ENCODE measurements at places on chromosomes 13 and 19.
A peak's percentile ranks its signal among the peaks of the same experiment; 100 is the strongest.

GRCh38 chr13:77537289-77537919, 1.9 kb downstream of the SCEL start:
- DNase-seq, result no peak

DNA sequence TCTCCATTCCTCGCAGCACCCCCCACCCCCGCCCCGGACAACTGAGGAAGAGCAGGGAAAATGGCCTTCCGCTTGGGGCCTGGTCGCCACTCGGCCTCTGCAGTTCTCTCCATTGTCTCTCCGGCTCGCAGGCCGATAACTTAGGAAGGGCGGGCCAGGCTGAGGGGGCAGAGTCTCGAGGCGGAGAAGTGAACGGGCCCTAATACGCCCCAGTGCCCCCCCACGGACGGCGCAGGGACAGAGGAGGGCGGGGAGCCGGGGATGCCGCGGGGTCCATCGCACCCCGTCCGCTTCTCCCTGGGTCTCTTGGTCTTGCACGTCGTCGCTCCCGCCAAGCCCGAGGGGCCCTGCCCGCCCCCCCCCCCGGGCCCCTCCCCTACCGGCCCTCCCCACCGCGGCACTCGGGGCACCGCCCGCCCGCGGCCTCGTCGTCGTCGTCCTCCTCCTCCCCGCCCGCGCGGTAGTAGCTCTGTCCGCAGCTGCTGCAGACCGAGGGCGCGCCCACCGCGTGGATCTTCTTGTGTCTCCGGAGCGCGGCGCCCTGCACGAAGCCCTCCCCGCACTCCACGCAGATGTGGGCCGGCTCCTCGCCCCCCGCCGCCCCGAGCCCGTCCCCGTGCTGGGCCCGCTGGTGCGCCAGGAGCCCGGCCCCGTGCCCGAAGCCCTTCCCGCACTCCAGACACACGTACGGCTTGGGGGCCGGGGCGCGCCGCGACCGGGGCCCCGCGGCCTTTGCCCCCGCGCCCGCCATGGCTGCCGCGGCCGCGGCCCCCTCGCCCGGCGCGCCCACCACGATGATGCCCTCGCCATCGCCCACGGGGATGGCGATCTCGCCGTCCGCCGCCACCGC, 33.2 kb downstream of the ZNF787 start:
- no peak for DNase-seq

DNA sequence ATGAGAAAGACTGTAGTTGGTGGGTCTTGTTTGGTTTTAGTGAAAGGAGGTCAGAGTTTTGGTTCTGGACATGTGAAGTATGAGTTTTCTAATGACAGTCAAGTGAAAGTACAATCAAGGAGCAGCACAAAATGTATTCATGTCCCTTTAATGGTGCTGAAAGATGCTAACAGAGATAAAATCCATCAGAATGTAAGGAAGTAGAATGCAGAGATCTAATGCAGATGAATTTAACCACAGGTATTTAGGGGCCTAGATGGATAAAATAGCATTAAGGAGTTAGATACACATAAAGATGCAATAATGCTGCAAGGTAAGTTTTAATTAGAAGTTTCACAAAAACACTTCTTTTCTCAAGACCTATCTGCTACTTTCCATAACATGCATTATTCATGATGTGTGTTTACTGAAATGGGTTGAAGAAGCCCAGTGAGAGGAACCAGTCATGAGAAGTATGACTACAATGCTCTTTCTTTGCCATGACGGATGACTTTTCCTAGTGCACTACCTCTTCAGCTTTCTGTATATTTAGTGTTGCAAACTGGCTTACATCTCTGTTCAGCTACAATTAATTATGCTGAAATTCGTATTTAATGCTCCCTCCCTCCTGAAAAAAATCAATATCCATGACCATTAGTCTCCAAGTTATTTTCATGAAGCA, 222.9 kb upstream of the HTR2A start:
- DNase-seq, result no peak

DNA sequence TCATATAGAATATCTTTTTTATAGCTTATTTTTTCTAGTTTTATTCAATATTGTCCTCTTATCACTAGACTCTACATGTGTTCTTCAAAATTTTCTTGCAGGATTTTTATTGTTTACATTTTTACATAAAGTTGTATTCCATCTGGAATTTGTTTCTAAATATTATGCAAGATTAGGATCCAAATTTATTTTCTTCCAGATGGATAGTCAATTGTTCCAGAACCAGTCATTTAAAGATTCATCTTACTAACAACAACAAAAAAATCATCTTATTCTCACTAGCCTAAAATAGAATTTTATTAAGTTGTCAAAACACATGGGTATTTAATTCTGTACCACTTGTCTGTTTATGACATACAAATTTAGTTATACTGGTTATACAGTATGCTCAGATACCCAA, 390.4 kb upstream of the GPC6 start:
- DNase-seq, result no peak

- peak; percentile 82 for DNase-seq
Measured at GRCh38 chr19:21474671-21475181, 30.7 kb upstream of the ZNF429 start.

- DNase-seq, result no peak
Measured at GRCh38 chr13:108980237-108980636, 350.8 kb downstream of the MYO16 start.

DNA sequence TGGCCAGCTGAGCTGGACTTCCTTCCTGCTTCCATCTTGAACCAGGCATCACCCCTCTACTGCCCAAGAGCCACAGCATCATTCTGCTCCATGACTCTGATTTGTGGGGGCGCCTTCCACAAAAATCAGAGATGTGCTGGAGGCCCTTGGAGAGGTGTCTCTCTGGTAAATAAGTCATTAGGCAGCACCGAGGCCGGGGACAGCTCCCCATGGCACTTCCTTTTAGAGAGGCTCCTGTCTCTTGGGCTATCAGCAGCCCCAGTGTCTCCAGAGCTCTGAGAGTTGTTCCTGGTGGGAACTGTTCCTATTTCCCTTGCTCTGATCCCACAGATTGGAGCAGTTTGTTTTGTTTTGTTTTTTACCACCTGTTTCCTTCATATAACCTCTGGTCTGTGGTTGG, 19.9 kb downstream of the NWD1 start:
- no peak for DNase-seq

DNA sequence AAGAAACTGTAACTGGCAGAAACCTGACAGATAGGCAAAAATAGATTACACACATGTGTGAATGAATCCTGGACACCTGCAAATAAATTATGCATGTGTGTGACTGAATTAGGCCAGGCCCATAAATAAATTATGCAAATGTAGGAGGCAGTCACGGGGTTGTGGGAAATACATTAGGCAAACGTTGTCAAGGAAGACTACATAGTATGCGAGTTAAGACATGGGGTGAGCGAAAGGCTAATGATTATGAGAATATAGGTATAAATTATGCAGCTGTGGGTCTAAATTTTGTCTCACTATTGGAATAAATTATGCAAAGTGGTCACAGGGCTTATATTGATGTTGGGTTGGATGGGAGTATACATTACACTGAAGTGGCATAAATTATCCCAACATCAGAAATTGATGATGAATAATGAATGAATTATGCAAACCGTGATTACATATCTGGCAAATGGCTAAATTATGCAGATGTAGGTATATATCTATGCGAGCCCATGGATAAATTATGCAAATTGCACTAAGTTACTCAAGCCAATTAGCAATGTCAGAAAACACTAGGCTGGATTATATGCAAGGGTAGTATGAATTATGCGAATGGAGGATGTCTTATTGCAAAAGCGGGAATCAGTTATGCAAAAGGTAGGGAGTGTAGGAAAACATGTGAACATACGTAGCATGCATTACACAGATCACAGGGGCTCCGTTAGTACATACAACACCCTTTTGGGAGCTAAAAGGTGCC, 6.8 kb downstream of the SLC8A2 start:
- DNase-seq, result no peak

- DNase-seq, result no peak
Measured at GRCh38 chr13:93625536-93625935, 398.9 kb downstream of the GPC6 start.

- no peak for DNase-seq
Measured at GRCh38 chr13:100597253-100597652, 8.7 kb upstream of the GGACT start.

DNA sequence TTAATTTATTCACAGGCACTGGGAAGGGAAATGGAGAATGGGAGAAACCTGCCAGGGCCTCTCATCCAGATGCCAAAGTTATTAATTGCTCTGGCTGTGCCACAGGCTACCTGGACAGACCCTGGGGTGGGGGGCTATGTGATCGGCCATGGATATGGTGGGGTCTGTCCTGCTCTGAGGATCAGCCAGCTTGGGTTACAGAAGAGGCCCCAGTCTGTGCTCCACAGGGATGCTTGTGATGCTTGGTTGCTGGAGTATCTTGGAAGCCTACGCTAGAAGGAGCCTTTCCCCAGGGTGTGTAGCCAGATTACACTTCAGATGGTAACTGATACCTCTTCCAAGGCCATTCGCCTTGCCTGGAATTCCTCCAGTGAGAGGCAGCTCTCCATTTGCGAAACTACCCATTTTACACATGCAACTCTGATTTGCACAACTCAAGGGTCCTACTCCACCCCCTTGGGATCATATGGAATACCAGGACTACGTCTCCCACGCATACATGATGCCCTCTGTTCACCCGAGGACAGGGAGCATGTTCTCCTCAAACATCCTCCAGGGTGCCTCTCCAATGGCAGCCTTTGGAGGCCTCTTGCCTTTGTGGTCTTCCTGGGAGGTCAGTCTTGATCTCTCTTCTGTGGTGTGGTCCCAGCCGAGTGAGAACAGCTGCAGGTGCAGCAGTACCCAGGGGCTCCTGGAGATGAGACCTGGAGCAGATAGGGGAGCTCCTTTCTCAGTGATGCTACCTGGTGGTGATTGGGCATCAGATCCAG, 186.6 kb upstream of the TSHZ3 start:
- no peak for DNase-seq

DNA sequence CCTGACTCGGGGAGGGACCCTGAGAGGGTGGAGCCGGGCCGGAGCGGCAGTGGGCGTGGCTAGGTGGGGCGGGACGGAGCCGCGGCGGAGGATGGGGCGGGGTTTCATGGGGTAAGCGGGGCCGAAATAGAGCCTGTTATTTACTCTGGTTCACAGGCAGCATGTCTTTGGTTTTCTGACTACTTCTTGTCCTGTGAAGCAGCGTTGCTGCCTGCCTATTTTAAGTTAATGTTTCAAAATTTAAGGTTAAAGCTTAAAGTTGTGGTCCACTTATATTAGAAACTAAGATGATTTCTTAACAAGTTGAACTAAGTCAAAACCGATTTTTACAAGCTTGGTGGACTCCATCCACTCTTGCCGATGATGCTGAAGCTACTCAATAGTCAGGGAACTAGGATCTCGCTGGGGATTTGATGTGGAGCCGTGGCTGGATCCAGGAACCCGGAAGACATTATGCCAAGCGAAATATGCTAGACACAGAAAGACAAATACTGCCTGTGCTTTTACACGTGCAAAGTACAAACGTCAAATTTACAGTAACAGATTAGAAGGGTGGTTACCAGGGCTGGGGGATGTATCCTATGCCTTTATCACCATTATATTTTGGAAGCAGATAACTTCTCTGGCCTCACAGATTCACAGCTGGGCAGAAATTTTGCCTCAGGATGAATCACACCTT, 433 bp upstream of the ZNF616 start:
- DNase-seq, result peak; percentile 16

GRCh38 chr13:105316731-105317130, 1218.7 kb downstream of the EFNB2 start:
- no peak for DNase-seq

- no peak for DNase-seq
Measured at GRCh38 chr13:20989656-20990321, 71.6 kb downstream of the LATS2 start.

DNA sequence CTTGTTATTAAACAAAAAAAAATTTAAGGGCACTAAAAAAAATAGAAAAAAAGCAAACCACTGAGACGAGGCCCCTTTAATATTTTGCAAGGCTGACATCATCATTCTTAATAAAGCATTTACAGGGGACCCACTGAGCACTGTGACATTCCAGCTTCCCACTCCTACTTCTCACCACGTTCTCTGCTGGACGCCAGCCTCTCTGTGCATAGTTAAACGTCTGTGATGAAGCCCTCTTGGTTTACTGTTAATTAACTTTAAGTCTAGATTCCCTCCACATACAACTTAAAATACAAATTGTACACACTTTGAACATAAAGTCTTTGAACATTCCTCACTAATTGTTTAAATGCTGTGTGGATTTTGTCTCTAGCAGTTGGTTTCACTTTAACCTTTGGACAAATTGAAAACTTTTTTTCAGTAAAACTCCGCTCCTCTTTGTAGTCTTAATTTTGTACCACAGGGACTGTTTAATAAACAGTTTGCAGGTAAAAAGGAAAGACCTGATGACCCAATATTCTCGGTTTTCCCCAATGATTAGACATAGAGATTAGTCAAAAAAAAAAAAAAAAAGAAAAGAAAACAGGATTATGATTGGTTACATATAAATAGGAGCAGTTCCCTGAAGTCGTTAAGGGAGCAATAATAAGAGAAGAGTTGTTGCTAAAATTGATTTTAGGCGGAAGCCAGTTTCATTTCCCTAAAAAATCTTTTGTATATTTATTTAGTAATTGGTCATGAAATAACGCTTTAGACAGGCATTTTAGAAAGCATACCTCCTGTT, 219.8 kb downstream of the MZT1 start:
- DNase-seq, result no peak

DNA sequence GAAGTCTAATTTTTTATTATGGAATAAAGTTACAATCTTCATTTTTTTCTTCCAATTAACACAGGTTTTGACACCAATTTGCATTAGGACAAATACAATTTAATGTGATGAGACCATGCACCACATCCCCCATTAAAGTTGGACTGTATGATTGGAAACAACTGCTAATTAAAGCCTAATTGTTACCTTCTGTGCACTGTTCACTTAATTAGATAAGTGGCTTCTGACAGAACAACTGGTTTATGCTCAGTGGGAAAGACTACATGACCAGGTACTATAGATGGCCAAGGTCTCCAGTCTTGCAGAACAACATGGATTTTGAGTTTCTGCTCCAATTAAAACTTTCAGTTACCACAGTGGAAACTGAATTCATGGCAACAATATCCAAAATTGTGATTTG, 198.1 kb downstream of the FGF14 start:
- DNase-seq, result no peak

DNA sequence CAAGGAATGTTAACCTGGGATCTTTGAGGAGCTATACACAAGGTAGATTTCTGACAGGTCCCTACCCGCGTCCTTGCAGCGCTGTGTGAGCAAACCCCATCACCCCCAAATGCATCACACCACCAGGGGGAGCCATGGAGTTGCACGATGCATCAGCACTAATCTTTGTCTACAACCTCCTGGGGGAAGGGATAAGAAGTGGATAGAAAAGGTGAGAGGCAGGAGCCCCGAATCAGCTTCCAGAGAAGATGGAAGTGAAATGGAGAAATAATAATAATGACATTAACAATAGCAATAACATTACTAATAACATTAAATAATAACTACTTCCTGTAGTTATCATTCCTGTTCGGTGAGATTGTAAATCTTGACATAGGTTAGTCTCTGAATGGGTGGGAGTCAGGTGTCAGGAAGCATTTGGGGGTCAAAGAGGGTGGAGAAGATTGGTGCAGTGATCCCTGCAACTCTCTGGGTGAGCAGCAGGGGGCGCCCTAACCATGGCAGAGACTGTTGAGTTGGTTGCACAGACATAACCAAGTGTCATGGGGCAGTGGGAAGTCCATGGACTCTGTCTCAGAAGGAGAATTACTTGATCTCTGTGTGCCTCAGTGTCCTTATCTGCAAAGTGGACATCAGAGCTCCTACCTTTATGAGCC, 16.5 kb downstream of the SIGLEC7 start:
- DNase-seq, result no peak

- DNase-seq, result no peak
Measured at GRCh38 chr19:16470911-16471811, 609 bp downstream of the EPS15L1 start.

- DNase-seq, result no peak
Measured at GRCh38 chr13:51770160-51770559, 33.8 kb downstream of the DHRS12 start.

GRCh38 chr13:85347251-85347650, 452.0 kb downstream of the SLITRK6 start:
- DNase-seq, result no peak
